ENCODE measurements at places on chromosomes 1 and 21.

GRCh38 chr1:117810553-117810952 is 118.9 kb downstream of the GDAP2 start:
- no peak for DNase-seq

GRCh38 chr1:167149793-167150491 is 56.1 kb downstream of the STYXL2 start:
- no peak for DNase-seq

- DNase-seq, result no peak
Measured at GRCh38 chr1:194809665-194810064, 1623.3 kb upstream of the B3GALT2 start.

DNA sequence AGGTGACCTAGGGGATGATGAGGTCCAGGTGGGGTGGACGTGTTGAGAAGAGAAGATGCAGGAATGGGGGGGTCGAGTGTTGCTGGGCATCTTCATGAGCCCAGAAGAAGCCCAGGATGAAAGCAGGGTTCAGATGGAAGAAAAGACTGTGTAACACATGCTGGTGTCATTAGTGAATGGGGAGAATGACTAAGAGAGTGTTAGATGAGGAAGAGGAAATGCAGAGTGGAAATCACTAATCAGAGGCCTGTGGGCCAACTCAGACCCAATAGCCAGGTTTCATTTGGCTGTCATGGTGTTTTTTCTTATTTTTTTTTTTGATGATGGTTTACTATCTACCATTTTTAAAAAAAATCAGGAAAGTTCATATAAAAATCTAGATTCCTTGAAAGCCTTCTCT is 180.8 kb upstream of the CAMK1G start:
- DNase-seq, result no peak

DNA sequence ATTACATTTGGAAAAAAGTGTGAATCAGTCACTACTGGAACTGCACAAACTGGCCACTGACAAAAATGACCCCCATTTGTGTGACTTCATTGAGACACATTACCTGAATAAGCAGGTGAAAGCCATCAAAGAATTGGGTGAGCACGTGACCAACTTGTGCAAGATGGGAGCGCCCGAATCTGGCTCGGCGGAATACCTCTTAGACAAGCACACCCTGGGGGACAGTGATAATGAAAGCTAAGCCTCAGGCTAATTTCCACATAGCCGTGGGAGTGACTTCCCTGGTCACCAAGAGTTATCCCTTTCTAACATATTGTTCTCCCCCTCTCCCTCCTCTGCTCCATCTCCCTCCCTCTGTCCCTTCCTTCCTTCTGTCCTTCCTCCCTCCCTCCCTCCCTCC is 47.7 kb upstream of the RHOU start:
- DNase-seq, result no peak

GRCh38 chr1:169163059-169163458 is 56.6 kb downstream of the ATP1B1 start:
- peak; percentile 28 for DNase-seq

GRCh38 chr1:15915991-15916390 is 59.9 kb downstream of the ZBTB17 start:
- DNase-seq, result no peak

DNA sequence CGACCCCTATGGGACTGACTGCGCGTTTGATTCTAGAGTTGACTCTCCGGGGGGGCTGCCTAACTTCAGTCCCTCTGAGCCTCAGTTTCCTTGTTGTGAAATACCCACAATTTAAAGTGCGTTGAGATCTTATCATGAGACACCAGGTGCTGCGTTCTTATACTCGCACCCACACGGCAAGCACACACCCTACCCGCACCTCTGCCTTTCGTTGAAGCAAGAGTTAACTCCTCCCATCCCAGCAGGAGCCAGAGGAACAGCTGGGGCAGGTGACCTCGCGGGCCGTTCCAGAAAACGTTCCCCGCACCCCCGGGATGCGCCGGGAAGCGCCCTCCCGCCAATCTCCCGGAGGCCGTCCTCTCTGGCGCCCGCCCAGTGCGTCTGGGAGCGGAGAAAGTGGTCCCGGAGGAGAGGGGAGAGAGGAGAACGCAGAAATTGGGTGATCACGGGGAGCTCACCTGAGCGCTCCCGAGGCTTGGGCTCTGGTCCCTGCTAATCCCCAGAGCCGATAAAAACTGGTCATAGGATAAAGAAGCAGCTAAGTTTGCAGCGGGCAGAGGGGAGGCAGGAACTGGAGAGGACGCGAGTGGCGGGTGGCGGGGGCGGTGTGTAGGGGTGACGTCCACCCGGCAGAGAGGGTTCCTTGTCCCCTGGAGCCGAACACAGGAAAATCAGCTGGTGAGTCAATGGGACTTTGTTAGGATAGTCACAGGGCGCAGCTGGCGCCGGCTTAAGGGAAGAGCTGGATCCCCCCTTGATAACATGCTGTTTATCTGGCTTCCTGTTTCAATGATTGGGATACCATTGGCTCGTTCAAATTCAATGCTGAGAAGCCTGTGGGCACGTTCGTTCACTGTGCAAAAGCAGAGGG is 869 bp downstream of the NAV1 start:
- no peak for DNase-seq

DNA sequence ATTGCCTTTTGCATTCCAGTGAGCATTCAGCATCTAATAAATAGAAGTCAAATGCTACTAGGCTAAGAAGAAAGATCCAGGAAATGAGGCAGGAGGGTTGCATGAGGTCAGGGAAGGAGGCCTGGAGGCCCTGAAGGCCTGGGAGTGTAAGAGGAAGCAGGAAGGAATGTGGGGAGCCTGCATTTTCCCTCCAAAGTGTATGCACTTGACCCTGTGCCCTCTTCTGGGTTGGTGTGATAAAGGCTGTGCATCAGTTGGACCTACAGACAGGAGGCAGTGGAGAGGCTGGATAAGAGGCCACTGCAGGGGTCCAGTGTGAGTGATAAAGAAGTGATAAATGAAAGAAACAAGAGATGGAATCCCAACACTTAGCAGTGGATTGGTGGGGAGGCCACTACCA is 20.4 kb downstream of the KIAA1614 start:
- DNase-seq, result no peak

DNA sequence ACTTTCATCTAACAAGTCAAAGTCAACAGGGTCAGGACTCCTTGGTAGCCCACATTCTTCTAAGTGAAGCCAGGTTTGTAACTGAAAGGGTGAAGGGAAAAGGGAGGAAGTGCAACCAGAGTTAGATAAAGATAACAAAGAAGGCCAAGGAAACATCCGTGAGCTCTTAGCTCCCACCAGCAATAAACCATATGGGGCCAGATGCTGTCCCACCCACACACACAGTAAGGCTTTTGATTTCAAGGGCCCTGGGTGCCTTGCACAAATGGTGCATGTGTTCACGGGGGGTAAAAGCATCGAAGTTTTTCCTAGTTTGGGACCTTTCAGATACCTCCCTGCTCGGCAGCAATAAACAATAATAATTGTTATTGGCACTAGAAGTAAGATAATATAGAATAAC is 5.1 kb upstream of the TIAM1 start:
- no peak for DNase-seq

GRCh38 chr1:201556841-201557571 is 18.1 kb downstream of the NAV1 start:
- DNase-seq, result no peak

DNA sequence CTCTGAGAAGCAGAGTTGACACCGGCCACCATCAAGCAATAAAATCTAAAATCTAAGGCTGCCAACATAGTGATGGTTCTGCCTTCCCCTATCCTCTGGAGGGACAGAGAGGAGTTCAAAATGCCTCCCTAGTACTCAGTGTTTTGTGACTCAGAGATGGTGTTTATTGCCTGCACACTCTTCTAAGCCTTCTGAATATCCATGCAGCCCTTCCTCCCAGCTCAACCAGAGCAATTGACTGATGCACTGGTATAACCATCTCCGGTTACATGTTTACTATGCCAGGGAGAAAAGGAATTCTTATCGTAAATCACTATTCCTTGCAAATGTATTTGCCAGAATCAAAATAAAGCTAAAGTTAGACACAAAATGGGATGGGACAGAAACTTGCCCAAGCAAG is 132.9 kb upstream of the RAB4A start:
- peak; percentile 20 for DNase-seq

DNA sequence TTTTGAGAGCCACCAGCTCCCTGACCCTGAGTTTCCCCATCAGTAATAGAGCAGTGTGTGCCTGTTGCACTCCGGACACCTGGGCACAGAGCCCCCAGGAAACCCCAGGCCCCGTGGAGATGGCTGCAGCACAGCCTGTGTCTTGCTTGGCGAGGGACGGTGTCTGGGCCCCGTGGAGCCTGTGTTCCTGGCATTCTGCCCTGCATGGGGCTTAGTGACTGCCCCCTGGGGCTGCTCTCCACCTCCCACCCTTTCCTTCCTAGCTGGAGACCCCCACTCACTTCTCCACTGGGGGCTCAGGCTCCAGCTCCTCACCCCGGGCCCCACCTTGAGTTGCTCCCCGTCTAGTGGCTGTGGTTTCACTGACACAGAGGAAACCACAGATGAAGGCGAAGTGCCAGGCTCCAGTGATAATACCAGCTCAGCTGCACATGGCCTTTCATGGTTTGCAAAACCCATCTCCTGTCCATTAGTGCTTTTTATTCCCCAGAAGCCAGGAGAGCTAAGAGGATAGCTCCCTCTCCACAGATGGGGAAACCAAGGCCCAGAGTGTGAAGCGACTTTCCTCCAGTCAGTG is 39.4 kb downstream of the DMRTB1 start:
- no peak for DNase-seq

DNA sequence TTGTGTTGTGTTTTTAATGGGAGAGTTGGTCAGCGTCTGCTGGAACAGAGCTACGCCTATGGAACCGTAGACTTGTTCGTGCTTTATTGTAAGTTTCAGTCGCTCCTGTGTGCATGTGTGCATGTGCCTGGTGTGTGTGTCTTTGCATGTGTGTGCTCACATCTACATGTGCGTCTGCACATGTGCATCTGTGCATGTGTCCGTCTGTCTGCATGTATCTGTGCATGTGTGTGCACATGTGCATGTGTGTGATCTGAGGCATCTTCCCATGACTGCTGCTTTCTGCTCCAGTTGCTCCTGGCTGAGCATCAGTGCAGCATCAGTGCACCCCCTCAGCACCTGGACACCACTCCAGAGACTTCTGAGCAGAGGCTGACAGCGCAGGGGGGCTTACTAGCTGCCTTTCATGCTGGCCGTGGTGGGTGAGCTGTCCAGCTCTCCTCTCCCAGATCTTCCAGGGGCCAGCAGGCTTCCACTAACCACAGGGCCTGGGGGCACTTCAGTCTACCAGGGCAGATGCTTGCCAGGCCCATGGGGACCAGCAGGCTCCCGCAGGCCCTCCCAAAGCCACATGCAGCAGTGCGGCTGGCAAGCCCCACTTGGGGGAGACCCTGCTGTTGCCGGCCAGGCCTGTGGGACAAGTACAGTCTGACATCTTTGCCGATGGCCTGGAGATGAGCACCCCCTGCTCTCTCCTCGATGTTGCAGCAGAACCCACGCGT is 47.8 kb upstream of the PCBP3 start:
- no peak for DNase-seq

DNA sequence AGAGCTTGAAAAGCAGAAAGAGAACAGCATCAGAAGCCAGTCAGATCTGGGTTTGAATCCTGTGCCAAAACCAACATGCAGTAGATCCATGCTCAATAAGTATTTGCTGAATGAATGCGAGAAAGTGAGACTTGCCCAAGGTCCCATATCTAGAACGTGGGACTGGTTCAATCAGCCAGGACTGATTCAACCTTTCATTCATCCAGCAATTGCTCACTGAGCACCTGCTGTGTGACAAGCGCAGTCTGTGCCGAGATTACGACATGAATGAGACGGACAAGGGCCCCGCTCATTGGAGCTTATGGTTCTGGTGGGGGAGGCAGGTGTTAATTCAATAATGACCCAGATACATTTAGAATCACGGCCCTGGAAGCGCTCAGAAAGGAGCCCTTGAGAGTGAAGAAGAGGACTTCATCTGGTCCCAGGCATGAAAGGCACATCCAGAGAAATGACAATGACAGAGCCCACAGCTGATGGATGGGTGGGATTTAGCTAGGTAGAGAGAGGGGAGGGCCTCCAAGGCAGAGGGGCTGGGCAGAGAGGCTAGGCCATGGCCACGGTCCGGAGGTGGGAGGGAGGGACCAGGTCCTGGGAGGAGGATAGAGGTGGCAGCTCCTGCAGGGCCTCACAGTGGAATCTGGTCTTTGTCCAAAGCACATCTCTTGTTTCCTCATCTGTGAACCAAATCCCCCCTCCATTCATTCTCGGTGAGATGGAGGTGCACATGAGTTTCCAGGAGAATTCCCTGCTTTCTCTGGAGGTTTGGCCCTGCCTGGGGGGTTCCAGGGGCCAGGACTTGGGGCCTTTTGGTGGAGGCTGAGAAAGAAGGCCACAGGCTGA is 4.2 kb upstream of the FAM131C start:
- DNase-seq, result no peak

DNA sequence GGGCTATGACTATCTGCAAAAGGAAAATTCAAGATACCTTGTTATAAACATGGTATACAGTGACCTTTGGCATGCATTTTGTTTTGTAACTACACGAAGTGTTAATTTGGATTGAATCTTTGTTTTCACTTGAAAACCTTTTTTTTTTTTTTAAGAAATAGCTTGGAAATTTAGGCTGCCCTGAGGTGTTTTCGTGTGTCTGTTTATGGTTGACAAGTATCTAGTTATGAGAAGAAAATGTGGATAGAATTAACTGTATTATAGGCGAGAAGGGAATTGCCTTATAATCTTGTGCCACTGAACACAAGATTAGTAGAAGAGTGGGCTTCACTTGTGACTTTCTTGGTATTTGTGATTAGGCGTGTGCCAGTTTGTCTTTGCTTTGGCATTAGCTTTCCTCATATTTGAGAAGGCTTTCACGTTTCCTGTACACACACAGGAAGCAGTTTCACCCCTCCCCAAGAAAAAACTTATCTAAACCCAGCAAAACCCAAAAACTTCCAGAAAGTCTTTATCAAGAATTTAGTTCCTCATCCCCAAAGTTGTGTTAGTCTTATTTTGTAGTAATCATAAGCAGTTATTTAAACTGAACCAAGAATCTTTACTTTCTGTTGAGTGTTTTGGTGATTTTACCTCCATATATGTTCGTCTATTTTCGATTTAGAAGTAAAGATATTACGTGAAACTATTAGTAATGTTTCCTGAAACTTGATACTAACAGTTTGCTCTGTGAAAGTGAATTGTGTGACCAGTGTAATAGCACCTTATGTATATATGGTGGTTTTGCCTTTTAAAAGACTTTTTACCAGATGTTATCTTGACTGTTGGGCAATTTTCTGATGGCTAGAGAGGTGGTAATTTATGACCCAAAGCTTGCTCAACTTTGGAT is 3.8 kb downstream of the DYRK1A start:
- no peak for DNase-seq

DNA sequence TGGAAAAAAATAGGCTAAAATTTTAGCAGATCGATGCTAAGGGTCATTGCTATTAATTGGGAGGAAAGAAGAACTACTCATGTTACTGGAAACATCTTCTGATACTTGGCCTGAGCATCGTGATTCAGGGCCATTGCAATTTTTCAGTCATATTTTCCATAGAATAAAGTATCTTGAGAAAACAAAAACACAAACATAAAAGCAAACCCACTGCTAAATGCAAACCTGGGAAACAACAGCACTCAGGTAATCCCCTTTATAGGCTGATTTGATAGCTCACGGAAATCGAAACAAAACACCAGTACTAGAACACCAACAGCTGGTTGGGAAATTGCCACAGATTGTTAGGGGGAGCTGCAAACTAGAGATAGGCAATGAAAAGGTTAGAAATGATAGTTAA is 172.9 kb upstream of the ESRRG start:
- DNase-seq, result no peak

GRCh38 chr1:20152599-20152930 is 13.4 kb downstream of the PLA2G2F start:
- no peak for DNase-seq

- no peak for DNase-seq
Measured at GRCh38 chr21:43758111-43758641, 17.9 kb downstream of the CSTB start.

- DNase-seq, result no peak
Measured at GRCh38 chr1:46512792-46513190, 23.2 kb downstream of the DMBX1 start.

All from HTR-8/SVneo (cell line).